Upper lobe of right lung (tissue), 1 donor: ENCODE measurements at places on chromosomes 11 and 22.

- no peak for DNase-seq
Measured at GRCh38 chr11:99257131-99257530, 236.4 kb downstream of the CNTN5 start.

DNA sequence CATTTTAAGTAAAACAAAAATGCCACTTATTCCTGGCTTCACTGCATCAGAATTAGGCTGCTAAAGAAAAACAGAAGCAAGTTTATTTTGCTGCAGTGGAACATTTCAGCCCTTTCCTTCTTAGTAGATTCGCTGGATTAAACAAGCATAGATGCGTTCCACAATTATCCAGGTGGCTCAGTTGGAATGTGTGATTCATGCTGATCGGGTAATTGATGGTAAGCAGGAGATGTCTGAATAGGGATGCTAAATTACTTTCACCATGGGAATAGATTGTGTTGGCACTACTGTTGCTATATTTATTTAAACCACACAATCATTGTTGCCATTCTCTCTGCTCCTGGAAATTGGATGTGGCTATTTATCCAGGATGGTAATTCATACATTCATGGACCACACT is 440.1 kb upstream of the DDI1 start:
- no peak for DNase-seq

GRCh38 chr11:78318321-78319114 is 99.1 kb downstream of the GAB2 start:
- no peak for DNase-seq

DNA sequence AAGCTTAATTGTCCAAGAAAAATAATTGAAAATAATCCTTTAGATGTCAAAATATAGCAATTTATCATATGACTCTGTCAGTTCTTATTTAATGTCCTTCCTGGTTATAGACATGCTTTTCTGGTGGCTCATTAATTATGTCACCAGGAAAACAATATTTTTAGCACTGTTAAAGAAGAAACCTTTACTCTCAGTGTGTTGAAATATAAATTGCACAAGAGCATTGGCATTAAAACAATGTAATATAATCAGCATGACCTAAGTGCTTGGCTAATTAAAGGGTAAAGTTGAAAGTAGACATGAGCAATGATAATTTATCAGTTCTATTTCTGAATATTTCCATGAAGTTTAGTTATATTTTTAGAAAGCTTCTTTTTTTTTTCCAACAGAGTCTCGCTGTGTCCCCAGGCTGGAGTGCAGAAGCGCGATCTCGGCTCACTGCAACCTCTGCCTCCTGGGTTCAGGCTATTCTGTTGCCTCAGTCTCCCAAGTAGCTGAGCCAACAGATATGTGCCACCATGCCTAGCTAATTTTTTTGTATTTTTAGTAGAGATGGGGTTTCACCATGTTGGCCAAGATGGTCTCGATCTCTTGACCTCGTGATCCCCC is 232.3 kb downstream of the JRKL start:
- DNase-seq: no peak

GRCh38 chr11:125374398-125374797 is 121.7 kb downstream of the FEZ1 start:
- DNase-seq: no peak

GRCh38 chr22:42769574-42770447 is 49.1 kb upstream of the A4GALT start:
- DNase-seq: peak; percentile 77

DNA sequence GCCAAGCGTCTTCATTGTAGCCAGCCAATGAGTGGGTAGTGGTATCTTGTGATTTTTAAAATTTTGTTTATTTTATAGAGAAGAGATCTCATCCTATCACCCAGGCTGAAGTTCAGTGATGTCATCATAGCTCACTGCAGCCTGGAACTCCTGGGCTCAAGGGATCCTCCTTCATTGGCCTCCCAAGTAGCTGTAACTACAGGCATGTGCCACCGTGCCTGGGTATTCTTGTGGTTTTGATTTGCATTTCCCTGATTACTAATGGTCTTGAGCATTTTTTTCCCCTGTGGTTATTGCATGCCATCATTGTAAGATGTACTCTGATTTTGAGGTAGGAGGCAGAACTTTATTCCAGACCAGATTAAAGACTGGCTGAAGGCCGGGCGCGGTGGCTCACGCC is 2.4 kb upstream of the DENND6B start:
- DNase-seq: no peak

DNA sequence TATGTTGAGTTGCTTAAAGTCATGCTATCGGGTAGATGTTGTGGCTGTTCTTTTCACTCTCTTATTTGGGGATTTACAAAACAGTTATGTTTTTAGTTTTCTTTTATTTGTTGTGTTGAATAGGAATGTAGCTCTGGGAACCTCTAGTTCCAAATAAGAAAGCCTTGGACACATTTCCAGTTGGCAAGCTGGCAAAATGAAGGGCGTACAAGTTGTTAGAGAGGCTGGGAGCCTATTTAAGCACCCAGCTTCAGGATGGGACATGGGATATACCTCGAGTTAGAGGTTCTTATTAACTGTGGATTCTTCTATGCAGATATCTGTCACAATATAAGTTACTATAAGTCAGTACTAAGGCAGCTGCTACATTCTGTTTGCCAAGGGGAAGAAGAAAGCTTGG is 22.8 kb downstream of the PPARA start:
- DNase-seq: no peak

GRCh38 chr11:9357041-9357440 is 27.4 kb upstream of the IPO7 start:
- no peak for DNase-seq

- peak; percentile 80 for DNase-seq
Measured at GRCh38 chr11:57647960-57648800, 1.5 kb downstream of the YPEL4 start.

GRCh38 chr22:49412236-49412635 is 415.4 kb downstream of the BRD1 start:
- no peak for DNase-seq

- no peak for DNase-seq
Measured at GRCh38 chr11:116403794-116404461, 368.9 kb downstream of the BUD13 start.

DNA sequence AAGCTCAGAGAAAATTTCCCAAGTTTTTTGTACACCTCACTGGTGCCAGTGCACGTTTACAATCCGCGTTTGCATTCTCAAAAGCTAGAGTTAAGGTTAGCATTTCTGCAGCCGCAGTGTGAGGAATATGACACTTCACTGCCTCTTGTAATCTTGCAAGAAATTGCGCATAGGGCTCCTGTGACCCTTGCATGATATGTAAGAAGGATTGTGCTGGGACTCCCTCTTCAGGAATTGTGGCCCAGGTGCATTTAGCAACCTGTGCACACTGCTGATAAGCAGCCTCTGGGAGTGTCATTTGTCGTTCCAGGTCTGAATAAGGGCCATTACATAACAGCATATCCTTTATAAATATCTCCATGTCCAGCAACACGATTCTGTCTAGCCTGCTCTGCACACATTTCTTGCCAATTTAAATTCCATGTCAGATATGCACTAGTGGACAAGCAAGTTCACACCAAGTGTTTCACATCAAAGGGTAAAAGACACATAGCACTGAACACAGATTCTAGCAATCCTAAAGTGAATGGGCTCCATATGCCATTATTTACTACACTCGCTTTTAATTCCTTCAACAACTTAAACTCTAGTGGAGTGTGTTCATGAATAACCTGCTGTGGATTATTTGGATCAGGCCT is 69.2 kb upstream of the INCENP start:
- DNase-seq: no peak

- DNase-seq: peak; percentile 70
Measured at GRCh38 chr11:63769042-63769713, 603 bp upstream of the ZFTA start.

DNA sequence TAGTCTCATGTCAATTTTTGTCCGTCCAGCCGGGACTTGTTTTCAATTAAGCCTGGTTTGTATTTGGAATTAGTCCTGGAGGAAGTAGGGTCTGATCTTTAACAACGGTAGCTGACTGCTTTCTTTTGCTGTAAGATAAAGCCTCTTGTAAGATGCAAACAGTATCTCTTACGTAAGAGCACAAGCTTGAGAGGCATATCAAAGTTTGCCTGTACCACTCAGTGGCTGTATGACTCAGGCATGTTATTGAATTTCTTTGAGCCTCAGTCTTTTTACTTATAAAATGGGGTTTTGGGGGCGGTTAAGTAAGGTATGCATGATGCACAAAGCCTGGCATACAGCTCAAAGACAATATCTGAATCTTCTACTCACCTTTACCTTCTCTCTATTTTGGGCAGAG is 198.4 kb upstream of the NARS2 start:
- DNase-seq: no peak

DNA sequence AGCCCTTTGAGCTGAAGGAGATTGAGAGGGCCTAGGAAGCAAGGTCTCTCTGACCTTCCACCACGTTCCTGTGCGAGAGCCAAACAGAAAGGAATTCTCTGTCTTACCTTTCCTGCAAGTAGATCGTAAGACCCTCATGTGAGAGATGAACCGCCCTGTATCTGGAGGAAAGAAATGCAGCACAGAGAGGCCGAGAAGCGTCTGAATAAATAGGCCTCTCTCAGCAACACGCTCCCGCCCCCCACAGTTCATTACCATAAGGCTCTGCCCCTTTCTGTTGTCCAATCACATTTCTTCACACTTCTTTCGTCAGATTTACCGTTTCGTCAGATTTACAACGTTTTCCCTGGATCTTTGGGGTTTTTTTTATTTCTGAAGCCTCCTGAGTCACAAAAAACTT is 90.3 kb downstream of the BLID start:
- no peak for DNase-seq

DNA sequence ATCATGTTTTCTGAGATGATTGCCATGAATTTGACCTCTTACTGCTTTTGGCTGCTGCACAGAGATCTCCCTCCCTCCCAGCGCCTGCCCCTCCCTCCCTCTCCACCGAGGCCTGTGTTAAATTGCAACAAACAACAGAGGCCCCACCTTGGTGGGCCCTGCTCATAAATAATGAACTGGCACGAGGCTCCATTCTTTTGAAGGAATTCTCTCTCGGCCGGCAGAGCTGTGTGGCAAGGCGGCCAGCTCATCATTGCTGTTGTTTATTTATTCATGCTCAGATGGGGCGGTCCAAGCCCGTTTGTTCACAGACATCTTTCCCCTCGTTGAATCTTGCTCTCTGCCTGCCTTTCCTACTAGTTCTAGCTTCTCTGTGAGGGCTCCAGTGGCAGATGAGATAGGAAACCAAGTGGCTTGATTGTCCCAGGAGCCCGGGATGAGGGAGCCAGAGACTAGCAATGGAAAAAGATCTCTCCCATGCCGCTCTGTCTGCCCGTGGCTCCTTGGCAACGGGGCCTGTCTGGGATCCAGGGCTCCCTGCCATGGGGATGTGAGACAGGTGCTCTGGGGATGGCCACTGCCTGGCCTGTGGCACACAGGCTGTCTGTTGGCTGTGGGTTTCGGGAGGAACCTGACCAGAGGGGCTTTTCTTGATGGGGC is 192.6 kb downstream of the DSCAML1 start:
- no peak for DNase-seq

DNA sequence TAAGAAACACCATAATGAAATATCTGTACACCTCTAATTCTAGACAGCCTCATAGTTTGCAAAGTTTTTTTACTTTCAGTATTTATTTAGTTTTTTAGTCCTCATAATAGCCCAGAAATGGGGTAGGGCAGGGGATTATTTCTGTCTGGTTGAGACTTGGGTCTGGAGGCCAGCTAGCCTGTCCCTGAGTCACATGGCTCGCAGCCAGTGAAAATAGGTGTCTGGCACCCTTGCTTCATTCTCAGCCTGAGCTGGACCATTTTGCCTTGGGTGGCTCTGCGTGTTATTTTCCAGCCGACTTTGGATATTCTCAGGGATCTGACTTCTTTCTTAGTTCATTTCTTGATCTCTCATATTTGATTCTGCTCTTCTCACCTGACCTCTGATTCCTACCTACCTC is 123.9 kb upstream of the NARS2 start:
- DNase-seq: no peak

DNA sequence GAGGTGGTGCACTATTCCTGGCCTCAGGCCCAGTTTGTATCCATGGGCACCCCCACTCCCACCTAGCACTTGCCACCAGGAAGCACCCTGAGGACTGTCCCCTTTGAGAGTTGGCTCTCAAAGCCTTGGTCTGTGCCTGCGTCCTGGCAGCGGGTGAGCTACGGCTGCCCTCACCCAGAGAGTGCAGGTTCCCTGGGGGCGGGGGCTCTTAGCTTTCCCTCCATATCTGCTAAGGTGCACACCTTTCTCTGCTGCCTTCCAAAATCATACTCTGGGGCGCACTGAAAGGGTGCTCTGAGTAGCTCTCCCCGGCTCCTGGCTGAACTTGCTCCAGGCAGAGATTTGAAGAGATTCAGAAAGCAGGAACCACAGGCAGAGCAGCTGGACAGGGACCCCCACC is 7.1 kb downstream of the KCNQ1 start:
- DNase-seq: peak; percentile 30

DNA sequence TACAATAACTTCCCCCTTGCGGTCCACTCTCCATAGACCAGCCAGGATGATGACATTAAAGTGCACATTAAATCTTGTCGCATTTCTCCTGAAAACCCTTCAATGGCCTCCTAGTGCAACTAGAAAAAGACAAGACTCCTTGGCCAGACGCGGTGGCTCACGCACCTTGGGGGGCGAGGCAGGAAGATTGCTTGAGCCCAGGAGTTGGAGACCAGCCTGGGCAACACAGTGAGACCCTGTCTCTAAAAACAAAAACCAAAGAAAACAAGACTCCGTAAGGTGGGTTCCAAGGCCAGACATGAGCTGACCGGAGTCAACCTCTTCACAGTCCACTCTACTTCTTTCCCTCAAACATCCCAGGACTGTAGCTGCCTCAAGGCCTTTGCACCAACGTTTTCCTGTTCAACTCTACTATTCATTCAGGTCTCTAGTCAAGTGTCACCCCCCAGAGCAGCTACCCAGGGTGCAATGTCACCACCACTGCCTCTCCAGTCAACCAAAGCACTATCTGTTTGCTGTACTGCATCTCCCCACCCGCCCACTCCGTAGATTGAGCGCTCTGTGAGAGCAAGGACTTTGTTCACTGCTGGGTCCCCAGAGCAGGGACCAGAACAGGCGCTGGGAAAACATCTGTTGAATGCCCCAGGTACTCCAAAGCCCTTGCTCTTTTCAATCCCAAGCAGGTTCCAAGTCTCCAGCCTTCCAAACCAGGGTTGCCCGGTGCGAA is 739 bp downstream of the ZMAT5 start:
- no peak for DNase-seq

GRCh38 chr22:24683691-24684090 is 80.7 kb downstream of the GGT1 start:
- DNase-seq: no peak

GRCh38 chr11:95886462-95886861 is 37.4 kb downstream of the MTMR2 start:
- DNase-seq: no peak

- DNase-seq: no peak
Measured at GRCh38 chr11:96567176-96567575, 177.4 kb downstream of the JRKL start.
